ENCODE measurements at places on chromosomes 1 and 21.

- no peak for DNase-seq
Measured at GRCh38 chr1:226370144-226370923, 37.6 kb downstream of the PARP1 start.

DNA sequence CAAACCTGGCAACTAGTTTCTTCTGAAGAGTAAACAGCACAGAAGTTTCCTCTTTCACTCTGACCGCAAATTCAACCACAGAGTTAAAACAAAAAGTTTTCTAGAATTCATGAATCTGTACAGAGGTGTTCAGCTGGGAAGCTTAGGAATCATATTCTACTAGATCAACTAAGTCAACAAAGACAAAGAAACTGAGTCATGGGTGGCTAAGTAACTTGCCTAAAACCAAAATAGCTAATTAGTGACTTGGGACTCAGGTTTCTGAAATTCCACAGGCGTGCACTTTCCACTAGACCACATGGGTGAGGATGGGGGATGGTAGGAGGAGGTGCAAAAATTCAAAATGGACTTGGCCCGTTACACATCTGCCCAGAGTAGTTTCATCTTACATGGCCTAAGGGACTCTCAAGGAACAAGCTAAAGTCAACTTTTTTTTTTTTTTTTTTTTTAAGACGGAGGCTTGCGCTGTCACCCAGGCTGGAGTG, 25.8 kb downstream of the PTPN14 start:
- DNase-seq: no peak

DNA sequence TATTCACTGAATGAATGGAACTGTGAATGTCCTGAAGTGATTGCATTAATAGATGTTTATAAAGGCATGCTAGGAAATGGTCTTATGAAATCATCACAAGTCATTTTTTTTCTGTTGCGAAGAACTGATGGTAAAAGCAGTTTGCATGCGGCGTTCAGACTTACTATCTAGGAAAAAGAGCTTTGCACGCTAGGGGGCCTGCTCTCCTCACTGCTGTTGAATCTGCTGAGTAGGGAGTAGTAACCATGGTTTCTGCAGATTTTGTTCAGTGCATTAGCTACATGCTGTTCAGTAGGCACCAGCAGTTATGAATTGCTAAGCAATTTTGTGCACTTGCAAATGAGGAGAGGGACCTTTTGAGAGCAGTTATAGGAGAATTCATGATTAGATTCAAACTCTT, 57.9 kb downstream of the CENPF start:
- DNase-seq: no peak

GRCh38 chr1:57623791-57624538, 200.1 kb upstream of the DAB1 start:
- DNase-seq: no peak

GRCh38 chr1:230147253-230148125, 80.5 kb downstream of the GALNT2 start:
- DNase-seq: no peak

GRCh38 chr1:183989604-183990003, 47.9 kb downstream of the COLGALT2 start:
- no peak for DNase-seq

DNA sequence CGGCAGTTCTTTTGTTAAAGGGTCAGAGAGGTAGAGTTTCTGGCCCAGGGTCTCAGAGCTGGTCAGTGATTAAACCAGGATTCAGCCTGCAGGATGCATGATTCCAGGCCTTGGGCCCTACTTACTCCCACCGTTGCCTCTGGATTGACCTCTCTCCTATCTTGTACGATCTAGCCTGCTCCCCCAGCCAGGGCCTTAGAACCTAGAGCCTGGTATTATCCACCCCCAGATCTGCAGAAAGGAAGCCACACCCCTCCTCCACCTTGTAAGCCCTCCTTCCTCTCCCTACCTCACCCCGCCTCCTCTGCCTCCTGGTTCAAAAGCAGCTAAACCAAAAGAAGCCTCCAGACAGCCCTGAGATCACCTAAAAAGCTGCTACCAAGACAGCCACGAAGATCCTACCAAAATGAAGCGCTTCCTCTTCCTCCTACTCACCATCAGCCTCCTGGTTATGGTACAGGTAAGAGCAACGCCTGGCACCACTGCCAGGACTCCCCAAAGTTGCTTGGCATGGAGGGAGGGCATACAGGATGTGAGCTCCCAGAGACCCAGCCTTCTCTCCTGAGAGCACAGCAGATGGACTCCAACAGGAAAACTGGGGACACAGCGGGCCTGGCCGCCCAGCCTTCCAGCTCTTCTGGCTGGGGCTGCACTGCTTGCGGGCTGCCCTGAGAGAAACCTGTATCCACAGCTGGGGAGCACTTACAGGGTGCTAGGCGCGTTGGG, at the start of gene CD52:
TSS of gene CD52 (plus strand) at position 347 of the 726 bp plus-strand sequence. CDS start at position 407, 60 bp downstream.
- DNase-seq: no peak

DNA sequence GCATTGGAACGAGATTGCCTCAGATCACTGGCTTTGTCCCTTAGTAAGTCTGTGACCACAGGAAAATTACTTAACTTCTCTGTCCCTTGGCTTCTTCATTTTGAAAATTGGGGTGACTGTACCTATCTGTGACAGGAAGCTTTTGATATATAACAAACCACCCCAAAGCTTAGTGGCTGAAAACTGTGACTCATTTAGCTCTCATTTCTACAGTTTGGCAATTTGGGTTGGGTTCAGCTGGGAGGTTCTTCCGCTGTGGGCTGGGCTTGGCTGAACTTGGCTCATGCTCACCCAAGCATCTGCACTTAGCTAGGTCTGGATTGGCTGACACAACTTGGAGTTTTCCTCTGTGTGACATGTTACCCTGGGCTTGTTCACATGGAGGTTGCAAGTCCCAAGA, 14.0 kb downstream of the C1orf94 start:
- DNase-seq: no peak

All from cortex of kidney (tissue), 1 donor.